ENCODE measurements at places on chromosomes 12 and 14.

DNA sequence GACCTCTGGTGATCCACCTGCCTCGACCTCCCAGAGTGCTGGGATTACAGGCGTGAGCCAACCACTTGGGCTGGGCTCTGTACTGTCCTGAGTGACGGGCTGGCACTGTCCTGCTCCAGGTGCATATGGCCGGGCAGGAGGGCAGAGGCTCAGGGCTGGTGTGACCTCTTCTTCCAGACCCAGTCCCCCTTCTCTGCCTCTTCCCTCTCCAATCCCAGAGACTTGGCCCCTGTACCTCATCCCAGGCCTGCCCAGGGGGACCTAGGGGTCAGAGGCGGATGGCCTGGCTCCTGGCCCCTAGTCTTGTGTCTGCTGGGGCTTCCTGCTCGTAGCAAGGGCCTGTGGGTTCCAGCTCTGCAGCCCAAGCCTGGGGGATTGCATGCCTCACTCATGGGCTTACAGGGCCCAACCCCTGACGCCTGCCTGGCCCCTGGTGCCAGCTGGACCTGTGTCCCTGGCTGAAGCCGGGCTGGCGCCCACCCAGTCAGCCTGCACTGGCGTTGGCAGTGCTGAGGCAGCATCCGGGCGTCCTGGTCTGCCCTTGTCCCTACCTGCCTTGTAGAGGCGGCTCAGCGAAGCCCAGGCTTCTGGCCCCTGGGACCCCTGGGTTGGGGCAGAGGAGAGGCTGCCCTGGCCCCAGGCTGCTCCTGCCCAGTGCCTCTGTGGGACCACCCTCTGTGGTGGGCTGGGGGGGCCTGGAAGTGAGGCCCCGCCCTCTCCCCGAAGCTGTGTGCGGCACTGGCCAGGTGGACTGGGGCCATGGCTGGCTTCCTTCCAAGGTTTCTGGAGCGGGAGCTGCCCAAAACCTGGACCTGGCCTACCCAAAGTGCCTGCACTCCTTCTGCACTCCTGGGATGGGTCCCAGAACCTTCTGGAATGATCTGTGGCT is 4.3 kb downstream of the TEDC1 start:
- no peak for DNase-seq

- no peak for DNase-seq
Observed at GRCh38 chr12:87596134-87596533, 433.1 kb downstream of the C12orf50 start.

GRCh38 chr12:2205996-2206395 is 153.2 kb downstream of the CACNA1C start:
- DNase-seq, result no peak

GRCh38 chr14:70237710-70238109 is 49.0 kb upstream of the SLC8A3 start:
- no peak for DNase-seq

DNA sequence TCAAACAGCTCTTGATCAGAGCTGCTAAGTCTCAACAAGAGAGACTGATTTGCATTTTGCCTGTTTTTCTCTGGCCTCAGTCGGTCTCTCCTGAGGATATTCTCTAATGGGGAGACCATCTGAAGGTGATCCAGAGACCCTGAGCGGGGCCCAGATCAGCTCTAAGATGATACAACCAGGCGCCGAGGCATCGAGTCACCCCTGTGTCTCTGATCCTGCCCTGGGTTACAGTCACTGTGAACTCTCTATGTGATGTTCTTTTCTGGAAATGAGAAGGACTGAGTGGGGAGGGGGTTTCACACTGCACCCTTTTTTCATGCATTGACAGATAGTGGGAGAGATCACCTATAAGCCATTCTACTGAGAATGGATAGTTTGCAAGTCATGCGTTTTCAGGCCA is 247.6 kb upstream of the PWP1 start:
- DNase-seq, result no peak

DNA sequence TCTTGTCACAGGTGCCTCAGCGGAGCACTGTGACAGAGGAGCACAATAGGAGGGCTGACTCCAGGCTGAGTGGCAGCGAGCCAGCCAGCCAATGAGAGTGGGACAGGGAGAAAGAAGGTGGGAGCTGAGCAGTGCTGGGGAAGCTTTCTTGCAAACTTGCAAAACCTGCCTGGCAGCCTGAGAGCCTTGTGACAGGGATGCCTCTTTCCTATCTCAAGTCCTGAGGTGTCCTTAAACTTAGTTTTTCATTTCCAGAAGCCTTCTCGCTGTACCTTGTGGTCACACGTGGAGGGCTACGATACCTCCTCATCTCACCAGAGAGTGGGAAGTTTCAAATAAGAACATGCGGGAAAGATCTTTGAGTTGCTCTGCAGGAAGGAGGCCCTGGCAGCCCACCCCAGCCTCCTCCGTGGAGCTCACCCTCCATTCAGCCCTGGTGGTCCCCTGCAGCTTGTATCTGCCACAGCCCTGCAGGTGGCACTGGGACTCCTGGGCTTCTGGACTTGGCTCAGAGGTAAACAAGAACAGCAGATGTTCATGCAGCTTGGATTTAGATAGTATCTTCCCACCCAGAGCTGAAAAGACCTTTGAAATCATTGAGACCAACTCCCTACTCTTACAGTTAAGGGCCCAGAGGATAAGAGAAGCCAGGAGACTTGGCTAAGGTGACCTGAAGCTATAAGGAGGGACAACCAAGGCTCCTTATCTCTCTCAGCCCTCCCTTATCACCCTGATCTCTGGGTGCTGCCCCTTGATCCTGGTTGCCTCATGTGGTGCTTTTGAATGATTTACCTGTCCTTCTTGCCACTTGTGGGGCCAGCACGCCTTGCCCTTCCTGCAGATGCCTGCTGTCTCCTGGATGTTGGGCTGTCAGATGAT is 153.5 kb upstream of the MAX start:
- DNase-seq, result no peak

DNA sequence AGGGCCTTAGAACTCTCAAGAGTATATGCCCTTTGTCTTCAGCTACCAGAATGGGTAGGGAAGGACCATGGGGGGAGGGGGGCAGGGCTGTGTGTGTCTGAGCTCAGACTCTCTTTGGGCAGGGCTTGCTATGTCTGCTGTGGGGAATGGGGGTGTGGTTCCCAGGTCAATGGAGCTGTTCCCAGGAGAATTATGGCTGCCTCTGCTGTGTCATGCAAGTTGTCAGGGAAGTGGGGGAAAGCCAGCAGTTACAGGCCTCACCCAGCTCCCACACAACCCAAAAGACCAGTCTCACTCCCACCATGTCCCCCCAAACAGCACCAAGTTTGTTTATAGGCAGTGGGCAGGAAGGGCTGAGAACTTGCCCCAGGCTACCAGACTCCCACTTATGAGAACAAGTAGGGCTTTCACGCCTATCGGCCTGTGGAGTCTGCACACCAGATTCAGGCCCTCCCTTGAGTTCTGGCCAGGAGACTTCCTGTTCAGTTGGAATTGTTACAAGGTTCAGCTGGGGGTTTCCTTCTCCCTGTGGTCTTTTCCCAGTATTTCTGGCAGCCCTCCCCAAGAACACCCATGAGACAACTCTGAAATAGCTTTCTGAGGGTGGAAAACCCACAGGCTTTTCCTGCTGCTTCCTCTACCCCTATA is 6.1 kb upstream of the SERPINA11 start:
- DNase-seq, result no peak

GRCh38 chr14:23164250-23164649 is 19.2 kb downstream of the SLC7A8 start:
- no peak for DNase-seq

- DNase-seq, result no peak
Observed at GRCh38 chr12:3113671-3114325, 36.6 kb downstream of the TSPAN9 start.

GRCh38 chr12:229441-230191 is 15.7 kb upstream of the SLC6A12 start:
- peak; percentile 19 for DNase-seq

GRCh38 chr14:24051789-24052655 is at the start of gene CARMIL3:
Gene CARMIL3 (plus strand): TSS chr14:24052009. CDS start chr14:24052154, 145 bp downstream.
- peak; percentile 61 for DNase-seq

GRCh38 chr12:117903110-117903840 is 65.5 kb downstream of the KSR2 start:
- no peak for DNase-seq

- no peak for DNase-seq
Observed at GRCh38 chr12:19030603-19031002, 98.9 kb upstream of the PLEKHA5 start.

All from myocyte (in vitro differentiated cells).